ENCODE measurements at places on chromosomes 5 and 9. TPM values are rescaled to one million over a fixed set of nuclear protein-coding genes. Genes with fewer than 3 reads are reported as not detected.

The PCDHB16 gene
- 0.05 TPM for total RNA-seq

The CCDC69 gene
- 1.5 TPM for total RNA-seq

The GFI1B gene
- total RNA-seq = not detected

The SHROOM1 gene
- 8.3 TPM for total RNA-seq

The C9orf50 gene
- not detected for total RNA-seq

The SLC6A18 gene
- not detected for total RNA-seq

The SPINK5 gene
- total RNA-seq = not detected

The PCDHGB1 gene
- 1.9 TPM for total RNA-seq

The ANKRD20A1 gene
- total RNA-seq = 1.5 TPM

The NPDC1 gene
- total RNA-seq = 81.3 TPM

The PCDHA9 gene
- total RNA-seq = not detected

The GPX3 gene
- total RNA-seq = 22.8 TPM

The TAF11L4 gene
- not detected for total RNA-seq

The C5orf58 gene
- total RNA-seq = not detected

The MCTP1 gene
- 8.3 TPM for total RNA-seq

The ARL14EPL gene
- 0.35 TPM for total RNA-seq

The LMX1B gene
- total RNA-seq = 1.3 TPM

The BHMT gene
- not detected for total RNA-seq

The MLANA gene
- total RNA-seq = not detected

The ADAMTS16 gene
- total RNA-seq = 1.8 TPM

The MEIKIN gene
- not detected for total RNA-seq
